ENCODE measurements at places on chromosomes 4 and X.

DNA sequence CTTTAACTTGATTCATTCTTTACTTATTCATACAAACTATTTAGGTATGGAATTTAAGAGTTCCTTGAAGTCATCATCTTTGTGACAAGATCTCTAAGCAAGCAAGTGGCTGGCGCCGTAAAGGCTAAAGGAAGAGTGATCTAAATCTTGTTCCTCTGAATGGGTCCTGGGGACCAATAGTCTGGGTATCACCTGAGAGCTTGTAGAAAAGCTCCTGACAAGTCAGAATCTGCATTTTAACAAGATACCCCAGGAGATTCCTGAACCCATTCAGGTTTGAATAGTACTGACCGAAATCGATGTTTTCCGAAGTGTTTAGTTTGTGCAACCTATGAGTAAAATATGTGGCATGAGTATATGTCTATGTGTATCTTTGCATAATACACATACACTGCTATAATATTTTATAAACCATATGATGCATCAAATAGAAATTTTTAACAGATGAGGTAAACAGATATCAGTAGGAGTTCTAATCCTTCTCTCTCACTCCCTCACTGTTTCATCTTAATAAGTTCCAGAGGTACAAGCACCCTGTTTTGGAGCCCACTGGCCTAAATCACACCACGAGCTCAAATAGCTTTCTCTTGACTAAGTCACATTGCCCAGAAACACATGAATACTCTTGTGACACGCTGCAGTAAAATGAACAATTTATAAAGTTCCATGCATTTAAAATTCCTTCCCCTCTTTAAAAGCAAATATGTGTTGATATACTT lies 170.0 kb downstream of the RELL1 start:
- no peak for DNase-seq

- DNase-seq, result no peak
Observed at GRCh38 chr4:10605746-10606482, 78.7 kb downstream of the CLNK start.

- DNase-seq, result no peak
Observed at GRCh38 chr4:59222221-59222620, 1977.9 kb upstream of the ADGRL3 start.

DNA sequence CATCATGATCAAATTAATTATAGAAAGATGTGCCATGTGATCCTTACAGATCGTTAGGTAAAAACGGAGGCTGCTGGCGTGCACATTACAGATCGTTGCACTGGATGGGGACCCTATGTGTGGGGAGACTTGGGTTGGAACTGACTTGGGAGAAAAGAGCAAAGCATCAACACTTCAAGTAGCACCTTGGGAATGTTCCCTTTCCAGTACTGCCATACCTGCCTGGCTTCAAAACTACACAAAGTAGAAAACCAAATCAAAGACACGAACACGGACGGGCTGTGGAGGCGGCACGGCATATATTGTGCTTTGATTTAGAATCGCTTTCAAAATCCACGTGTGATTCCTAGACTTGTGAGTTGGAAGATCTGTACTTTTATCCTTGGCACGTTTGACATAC lies 898 bp downstream of the CMC4 start:
- no peak for DNase-seq

DNA sequence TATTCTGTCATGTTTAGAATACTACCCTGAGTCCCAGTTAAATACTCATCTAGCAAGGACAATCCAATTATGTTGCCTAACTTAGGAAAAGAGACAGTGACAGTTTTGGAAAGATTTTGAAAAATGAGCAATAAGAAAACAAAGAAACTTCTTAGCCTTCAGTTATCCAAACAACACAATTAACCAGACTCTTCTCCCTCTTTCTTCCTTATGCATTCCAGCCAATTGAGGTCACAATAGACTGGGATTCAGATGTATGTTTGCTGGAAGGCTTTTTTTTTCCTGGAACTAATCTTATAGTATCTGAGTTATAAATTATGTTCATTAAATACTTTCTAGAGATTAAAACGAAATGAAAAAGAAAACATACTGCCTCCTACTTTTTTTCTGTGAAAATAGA lies 109.6 kb downstream of the GUCY2F start:
- no peak for DNase-seq

DNA sequence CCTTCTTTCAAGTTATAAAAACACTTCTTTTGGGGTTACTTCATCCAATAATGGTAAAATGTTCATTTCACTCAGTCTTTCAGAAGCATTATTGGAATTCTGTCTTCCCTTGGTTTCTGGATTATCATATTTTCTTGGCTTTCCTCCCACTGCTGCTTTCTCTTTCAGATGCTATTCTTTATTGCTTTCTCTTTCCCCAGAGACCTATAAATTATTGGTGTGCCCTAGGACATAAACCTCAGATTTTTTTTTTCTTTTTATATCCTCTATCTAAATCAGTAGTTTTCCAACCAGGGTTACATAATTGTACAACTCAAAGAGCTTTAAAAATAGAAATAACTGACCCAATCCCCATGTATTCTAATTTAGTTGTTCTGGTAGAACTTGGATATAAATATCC lies 1005.5 kb downstream of the ARAP2 start:
- no peak for DNase-seq

DNA sequence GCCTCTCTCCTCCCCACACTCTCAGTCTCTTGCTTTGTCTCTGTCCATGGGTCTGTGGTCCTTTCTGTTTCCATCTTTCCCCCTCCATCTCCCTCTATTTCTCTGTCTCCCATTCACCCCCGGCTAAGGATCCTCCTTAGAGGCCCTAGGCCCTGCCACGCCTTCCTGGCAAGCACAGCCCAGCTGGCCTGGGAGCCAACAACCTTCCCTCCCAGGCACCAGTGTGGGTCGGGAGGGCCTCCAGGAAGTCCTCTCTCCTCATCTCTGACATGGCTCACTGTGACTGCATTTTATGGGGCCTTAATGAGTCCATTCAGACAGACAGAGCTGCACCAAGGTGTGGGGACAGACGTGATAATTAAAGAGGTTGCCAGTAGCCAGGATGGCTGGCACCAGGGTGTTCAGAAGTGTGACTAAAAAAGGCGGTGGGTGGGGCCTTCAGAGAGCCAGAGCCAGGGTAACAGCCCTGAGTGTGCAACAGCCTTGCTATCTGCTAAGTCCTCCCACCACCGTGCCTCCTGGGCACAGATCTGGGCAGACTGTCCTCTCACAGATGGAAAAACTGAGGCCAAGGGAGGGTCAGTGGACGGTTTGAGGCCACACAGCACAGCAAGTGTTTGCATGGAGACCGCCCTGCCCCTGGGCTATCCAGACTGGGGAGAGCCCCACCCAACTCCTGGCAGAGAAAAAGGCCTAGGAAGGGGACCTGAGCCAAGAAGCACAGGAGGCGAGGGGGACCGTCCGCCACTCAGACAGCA lies 31.5 kb downstream of the BLOC1S4 start:
- no peak for DNase-seq

- DNase-seq, result no peak
Observed at GRCh38 chrX:6983207-6983955, 164.1 kb upstream of the STS start.

DNA sequence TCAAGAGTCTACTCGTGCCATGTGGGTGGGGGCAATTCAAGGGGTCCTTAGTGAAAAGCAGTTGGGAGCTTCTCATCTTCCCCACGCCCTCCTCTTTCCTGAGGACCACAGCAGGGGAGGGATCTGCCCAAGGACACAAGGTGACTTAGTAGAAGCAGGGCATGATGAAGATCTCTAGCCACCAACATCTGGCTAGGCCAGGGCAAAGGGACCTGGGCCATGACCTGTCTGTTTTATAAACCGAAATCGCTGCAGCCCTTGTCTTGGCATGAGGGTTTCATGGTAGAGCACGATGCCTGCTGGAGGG lies 5.1 kb downstream of the G6PD start:
- DNase-seq, result no peak

DNA sequence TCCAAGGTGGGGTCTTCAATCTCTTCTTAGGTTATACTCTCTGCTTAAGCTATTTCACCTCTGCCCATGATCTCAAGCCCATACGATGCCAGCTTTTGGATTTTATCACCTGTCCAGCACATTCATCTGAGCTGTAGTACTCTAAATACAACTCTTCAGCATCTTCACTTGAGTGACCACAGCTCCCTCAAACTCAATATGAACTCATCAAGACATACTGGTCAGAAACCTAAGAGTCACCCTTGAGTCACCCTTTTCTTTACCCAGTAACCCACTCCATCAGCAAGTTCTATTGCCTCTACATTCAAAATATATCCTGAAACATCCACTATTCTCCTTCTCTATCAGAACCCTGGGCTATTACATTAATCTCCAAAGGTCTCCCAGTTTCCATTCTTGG lies 69.4 kb downstream of the DCHS2 start:
- no peak for DNase-seq

Measured in activated CD4-positive, CD25-positive, alpha-beta regulatory T cell treated with anti-CD3 and anti-CD28 coated beads, Interleukin-2, amount 50 U/mL, for 16 hours (primary cell).